ENCODE measurements at places on chromosomes 6 and 20.

DNA sequence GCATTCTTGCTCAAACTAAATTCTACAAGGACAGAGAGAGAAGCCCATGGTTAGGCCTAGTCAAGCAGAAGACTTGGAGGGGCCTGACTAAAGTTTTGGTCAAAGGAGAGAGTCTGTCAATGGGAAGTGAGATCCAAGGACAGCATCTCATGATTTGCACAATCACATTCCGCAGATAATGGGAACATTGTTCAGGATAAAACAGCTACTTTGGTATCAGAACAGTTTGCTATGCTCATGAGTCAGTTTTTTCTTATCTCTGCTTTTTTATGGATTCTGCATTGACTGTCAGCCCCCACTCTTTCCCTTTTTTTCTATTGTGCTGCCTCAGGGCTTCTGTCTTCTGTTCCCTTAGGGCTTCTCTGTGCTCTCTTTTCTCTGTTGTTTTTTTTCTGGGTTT is 28.6 kb downstream of the AKAP7 start:
- DNase-seq, result no peak

DNA sequence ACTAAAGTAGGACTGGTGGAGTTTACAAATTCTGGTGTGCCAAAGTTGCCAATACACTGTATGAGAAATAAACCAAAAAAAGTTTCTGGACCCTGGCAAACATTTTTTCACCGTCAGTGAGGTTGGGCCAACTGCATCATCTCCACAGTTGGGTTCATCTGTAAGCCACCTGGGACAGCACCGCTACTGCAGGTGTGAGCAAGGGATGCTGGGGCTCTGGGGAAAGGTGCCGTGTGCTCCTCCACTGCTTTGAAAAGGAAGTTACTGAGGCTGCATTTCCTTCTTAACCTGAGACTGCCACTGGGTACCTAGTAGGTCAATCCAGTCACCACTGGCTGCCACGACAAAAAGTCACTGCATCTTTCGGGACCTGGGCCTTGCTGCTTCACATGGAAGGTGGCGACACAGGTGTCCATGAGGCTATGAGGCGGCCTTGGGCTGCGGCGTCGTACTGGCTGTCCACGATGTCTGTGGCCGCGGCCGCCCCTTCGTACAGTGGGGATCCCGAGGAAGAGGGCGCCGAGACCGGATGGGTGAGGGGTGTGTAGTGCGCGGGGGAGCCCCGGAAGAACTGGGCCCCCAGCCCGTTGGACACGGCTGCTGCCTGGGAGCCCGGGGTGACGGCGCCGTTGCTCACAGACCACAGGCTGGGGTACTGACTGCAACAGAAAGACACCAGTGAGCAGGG is 9.6 kb downstream of the TBXT start:
- no peak for DNase-seq

DNA sequence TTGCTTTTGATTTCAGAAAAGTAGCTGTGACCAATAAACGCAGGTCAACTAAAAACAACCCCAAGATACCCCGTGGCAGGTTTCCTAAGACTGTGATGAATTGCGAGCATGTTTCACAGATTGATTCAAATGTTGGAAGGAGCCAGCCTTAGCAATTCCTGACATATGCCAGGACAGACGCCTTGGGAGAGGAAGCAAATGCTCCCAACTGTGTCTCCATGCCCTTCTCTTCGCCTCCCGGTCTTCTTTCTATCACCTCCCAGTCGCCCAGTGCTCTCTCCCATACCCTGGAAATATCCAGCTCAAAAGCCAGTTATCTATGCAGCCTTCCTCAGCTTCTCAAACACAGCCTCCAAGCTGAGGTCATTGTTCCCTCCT is 32.0 kb downstream of the KIAA0319 start:
- DNase-seq, result no peak

- no peak for DNase-seq
Observed at GRCh38 chr20:22833851-22834250, 201.3 kb upstream of the SSTR4 start.

DNA sequence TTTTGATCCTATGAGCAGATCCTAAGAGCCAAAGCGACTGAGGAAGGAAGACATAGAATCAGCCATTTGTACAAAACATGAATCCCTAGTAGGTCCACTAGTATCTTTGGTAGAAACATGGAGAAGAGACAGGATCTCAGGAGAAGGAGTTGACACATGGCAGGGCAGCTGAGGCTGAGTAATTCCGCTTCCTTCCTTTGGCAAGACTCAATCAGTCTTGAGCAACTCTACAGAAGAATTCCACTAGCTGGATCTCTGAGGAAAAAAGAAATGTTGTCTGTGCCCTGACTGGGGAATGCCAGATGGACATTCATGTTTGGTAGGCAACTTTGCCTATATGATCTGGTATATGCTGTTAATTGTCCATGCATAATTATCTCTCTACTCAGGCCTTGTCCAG is 35.3 kb downstream of the ESR1 start:
- DNase-seq, result no peak

DNA sequence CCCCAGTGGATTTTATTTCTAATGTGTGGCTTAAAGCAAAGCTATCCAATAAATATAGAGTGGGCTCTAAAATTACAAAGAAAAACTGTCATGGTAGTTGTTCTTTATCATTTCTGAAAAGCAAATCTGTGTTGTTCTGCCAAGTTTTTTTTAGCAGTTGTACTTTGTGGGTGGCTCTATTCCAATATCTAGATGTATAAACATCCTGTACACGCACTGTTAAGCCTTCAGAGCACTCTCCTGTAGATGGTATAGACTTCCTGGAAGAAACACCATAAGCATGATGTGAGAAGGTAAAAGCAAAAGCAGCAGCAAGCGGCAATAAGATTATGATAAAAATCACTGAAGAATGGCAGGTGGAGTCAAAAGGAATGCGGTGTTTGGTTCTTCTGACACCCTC is 21.5 kb upstream of the TMEM30A start:
- no peak for DNase-seq

- DNase-seq, result no peak
Observed at GRCh38 chr6:144702781-144703180, 417.6 kb downstream of the UTRN start.

GRCh38 chr20:48691523-48691922 is 136.3 kb downstream of the PREX1 start:
- DNase-seq, result no peak

- no peak for DNase-seq
Observed at GRCh38 chr20:58001946-58002345, 226.5 kb downstream of the ANKRD60 start.

DNA sequence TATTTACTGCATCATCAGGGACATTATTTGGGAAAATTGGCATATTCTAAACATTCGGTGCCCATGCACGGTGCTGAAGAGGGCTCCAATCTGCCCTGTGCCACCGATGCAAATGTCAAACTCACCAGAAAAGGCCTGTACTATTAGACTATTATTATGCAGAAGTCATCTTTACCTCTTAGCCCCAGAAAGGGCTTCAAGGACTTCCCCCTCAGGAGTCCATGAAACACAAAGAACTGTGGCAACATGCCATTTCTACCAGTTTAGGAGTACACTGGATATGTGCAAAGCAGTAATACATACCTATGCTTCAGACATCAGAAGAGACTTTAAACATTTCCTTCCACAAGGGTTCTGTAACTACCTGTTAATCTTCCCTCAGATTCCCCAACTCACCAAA is 8.6 kb downstream of the DIDO1 start:
- no peak for DNase-seq

DNA sequence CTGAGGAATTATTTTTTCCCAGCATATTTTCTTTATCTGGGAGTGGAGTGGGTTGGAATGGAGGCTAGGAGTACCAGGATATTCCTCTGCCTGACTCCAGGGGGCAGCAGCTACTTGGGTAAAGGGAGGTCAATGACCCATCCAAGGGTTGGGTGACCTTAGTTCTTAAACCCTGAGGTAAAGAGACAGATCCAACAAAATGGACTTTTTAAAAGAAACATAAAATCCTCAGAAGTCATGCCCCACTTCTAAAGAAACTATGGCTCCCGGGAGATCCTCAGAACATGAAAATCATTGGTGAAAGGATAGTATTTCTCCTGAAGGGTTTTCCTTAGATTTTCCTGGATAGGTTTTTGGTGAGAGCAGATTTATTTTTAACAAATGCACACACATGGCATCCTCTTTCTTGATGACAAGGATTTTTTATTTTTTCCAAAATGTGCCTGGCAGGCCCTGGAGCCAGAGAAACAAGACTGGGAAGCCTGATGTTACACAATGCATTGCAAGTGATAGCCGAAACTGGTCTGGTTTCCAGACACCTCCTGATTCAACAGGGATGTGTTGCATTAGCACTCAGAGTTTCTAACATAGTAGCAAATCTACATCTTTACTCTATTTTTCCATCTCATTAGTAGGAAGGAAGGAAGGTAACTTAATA is 240.9 kb upstream of the BTBD3 start:
- DNase-seq, result no peak

GRCh38 chr6:90187437-90188121 is 109.1 kb downstream of the BACH2 start:
- DNase-seq, result no peak

DNA sequence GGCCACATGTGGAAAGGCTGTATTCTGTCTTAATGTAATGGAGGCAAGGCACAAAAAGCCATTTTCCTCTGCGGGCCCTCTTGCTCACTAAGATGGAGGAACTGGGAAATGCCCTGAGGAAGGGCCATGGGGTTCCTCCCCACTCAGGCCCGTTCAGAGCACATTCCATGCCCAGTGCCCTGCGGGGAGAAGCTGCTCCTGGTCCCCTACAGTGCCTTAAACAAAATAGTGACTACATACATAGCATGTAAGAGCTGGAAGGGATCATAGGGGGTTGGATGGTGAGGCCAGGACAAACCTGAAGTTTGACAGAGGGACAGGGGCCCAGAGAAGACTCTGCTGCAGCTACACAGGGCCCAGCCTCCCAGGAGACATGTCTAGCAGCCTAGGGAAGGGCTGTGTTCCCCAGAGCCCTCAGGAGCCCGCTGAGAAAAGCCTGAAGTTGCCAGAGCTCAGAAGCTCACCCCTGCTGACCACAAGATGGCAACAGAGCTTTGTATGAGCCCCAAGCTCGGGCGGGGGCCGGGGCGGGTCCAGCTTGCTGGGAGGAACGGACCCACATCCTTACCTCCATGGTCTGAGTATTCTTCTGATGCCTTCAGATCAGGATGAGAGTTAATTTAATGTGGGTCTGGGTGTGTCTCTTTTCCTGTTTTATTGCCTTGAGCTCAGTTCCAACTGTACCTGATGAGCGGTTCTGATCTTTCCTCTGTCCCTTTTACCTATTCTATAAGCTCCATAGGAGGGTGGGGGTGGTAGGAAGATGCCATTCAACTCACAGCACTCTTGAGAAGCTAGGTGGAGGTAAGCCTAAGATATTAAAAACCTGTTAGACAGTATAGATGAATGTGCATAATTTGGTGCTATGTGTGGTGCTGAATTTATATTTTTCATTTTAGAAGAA is 242.9 kb downstream of the CDC5L start:
- no peak for DNase-seq

GRCh38 chr6:134407791-134408190 is 89.9 kb upstream of the SGK1 start:
- DNase-seq, result no peak

DNA sequence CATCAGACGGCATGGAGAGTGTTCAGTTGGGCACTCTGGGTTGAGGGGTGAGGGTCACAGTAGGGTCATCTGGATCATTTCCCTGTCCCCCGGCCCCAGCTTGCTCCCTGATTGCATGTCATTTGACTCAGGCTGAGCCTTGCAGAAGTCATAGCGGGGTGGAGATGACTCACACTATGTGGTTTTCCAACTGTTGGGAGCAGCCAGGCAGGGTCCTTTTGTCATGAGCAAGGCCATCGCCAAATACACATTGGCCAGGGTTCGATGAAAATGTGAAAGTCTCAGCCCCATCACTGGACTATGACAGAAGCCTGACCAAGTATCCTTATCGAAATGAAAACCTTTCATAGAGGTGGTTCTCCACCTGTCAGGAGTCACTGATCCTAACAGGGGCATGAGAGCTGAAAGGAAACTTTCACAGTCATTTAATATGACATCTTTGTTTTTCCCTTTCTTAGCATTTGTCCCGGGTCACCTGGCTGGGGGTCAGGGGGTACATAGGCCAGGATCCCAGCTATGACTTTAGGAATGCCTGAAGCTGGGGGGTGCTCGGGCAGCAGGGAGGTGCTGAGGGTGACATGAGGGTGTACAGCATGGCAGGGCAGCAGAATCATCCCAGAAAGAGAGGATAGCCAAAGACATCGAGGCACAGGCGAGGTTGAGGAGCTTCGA is 70.2 kb upstream of the CD93 start:
- no peak for DNase-seq

DNA sequence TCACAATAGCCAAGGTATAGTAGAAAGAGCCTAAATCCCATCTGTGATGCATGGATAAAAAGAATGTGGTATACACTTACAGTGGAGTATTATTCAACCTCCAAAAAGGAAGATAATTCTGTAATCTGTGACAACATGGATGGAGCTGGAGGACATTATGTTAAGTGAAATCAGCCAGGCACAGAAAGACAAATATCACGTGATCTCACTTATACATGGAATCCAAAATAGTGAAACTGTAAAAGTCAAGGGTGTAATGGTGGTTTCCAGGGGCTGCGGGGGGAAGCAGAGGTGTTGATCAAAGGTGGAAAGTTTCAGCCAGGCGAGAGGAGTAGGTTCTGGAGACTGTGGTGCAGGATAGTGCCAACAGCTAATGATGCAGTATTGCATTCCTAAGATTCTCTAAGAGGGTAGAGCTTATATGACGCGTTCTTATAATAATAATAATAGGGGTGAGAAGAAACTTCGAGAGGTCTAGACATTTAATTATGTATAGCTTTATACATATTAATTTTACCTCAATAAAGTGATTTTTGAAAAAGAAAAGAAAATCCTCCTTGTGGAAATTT is 246.1 kb downstream of the FOXA2 start:
- DNase-seq, result no peak

DNA sequence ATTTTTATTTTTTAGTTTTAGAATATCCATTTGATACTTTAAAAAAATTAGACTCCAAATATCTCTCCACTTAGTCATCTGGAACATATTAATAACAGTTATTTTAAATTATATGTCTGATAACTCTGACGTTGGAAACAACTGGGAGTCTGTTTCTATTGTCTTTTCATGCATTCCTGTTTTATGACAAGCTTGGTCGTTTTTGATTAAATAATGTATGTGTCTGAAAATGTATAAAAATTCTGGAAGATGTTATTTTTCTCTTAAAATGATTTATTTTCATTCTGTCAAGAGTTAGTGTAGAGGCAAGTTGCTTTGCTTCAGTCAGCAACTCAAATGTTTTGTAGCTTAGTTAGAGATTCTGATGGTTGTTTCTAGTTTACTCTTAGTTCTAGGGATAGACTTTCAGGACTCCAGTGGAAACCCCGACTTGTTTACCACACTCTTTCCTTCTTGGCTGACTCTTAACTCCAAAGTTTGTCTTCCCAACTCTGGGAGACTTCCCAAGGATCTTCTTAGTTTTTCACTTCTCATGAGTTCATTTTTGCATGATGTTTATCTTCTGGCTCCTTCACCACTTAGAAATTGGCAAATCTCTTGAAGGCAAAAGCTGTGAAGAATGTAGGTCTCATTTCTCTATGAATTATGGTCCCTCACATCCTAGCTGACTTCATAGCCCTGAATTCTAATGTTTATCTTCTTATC is 190.9 kb downstream of the LAMA2 start:
- no peak for DNase-seq
